Stimulated activated CD4-positive, alpha-beta T cell treated with anti-CD3 and anti-CD28 coated beads, Interleukin-1b, Interleukin-23, amount 100 ng/mL, for 1 hour (primary cell): ENCODE measurements at places on chromosomes 12 and 14.

- DNase-seq, result peak; percentile 41
Observed at GRCh38 chr12:77010691-77011548, 54.4 kb downstream of the E2F7 start.

DNA sequence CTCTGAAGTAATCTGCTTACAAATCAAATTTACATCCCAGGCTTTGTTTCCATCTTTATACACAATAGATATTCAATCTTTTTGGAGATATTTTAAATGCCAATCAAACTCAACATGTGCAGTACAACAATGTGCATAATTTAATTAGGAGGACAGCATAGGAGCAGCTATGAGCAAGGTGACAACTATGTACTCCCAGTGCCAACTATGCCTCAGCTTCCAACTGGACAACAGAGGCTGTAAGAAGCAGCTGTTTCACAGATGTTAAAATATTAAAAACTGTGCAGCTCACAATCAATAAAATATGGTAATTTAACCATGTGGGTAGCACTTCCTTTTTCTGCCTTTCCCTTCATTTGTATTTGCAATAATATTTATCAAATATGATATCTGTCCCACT is 99.9 kb downstream of the ST8SIA1 start:
- no peak for DNase-seq

- DNase-seq, result no peak
Observed at GRCh38 chr14:106562451-106562850, 1036.1 kb downstream of the TMEM121 start.

DNA sequence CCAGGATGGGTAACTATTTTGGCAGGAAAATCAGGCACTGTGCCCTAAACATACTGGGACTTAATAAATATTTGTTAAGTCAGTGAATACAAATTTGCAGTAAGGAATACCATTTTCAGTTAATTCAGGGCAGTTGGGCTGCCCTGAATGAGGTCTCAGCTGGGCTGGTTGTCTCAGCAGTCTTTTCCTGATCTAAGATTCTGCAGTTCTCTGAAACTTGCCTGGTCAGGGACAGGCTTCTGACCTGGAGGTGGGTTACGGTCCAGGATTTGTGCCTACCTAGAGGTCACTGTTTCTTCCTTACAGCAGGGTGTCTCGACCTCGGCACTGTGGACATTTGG is 160.6 kb downstream of the KTN1 start:
- no peak for DNase-seq

GRCh38 chr14:106518054-106518943 is 991.9 kb downstream of the TMEM121 start:
- peak; percentile 71 for DNase-seq

- no peak for DNase-seq
Observed at GRCh38 chr12:106118-106591, 39.6 kb downstream of the IQSEC3 start.

DNA sequence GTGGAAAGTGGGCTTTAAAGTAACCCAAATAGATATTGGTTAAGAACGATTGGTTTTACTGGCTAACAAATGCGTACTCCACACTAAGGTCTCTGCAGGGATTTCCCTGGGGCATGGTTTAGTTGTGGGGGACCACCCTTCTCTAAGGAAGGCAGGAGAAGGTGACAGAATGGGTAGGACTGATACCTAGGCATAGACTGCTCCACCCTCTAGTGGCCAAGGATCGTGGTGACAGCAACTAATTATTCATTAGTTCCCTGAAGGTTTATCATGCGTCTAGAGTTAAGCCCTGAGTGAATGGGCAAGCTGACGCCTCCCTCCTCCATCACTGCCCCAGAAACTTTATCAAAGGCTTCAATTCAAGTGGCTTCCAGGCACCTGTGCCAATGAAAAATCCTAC is 9.1 kb downstream of the FAM181A start:
- no peak for DNase-seq
